ENCODE measurements at places on chromosomes 7 and 10.

DNA sequence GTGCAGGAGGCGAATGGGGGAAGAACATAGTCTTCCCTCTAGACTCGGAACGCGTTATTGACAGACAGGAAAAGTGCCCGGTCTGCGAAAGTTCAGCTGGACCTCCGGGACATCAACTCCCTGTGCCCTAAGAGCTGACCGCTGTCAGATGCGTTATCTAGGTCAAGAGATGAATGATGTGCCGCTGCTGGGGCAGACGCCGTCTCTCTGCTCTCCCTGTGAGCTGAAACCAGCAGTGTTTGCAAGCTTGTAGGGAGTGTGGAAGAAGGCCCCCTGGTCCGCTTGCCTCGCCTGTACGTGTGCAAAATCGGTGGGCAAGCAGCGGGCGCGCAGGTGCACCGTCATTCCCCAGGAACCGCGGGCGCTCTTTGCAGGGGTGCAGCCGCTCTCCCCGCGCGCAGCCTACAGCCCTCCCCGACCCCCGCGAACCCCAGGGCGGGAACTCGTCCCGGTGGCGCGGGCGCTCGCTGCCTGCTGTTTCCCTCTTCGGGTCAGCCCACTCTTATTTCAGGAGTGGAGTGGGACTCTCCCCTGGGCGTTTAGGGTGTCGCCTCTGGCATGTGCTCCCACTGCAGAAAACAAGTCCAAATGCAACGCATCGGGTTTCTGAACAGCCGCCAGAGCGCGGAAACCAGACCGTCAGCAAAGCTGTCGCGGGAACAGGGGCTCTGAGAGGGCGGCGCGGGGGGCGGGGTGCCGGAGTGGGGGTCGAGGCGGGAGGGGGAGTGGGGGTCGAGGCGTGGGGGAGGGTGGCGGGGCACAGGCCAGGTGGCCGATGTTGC is 1.8 kb upstream of the PFKFB3 start:
- peak; percentile 9 for DNase-seq

GRCh38 chr10:127153181-127153580 is 43.2 kb downstream of the INSYN2A start:
- no peak for DNase-seq

GRCh38 chr10:260819-261429 is 125.7 kb downstream of the ZMYND11 start:
- DNase-seq, result no peak

DNA sequence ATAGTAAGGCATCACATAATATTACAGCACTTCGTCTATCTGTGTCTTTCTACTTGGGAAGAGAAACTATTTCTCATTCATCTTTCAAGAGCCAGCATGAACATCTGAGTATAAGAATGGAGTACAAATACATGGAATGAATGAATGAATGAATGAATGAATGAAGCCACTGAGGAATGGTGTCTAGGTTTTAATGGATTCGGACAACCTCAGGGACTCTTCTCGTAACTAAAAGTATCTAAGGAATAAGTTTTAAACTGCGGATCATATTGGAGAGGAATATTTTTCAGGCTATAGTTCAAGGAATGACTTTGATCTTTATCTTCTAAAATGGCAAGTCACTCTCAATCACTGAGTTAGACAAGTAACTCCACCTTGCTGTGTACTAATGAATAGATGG is 199.0 kb downstream of the DOCK4 start:
- DNase-seq, result no peak

GRCh38 chr10:129965425-129965808 is 1.3 kb upstream of the EBF3 start:
- DNase-seq, result no peak

DNA sequence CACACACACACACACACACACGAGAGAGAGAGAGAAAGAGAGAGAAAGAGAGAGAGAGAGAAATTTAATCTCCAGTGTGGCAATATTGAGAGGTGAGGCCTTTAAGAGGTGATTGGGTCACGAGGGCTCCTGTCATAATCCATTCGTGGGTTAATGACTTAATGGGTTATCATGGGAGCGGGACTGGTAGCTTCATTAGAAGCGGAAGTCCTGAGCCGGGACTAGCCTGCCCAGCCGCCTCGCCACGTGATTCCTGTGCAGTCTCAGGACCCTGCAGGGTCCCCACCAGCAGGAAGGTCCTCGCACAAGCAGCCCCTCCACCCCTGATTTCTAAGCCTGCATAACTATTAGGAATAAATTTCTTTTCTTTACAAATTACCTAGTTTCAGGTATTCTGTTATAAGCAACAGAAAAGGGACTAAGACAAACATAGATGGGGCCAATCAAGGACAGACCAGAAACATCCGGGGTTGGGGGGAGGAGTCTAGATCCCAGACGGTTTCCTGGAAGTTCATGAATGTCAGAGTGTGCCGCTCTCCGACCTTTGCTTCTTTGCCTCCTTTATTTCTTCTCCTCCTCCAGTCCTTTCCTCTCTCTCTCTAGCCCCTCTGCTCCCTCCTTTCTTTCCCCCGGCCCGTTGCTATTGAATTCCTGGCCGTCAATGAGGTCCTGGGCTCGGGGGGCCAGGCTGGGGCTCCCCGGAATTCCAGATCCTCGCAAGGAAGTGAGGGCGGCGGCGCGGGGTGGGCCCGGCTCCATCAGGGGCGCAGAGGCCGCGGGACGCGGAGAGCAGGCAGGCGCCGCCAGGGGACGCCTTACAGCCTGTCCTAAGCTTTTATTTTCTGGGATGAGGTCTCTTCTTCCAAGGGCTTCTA is 146.8 kb downstream of the CYP26A1 start:
- DNase-seq, result no peak

GRCh38 chr7:69047151-69047754 is 551.0 kb upstream of the AUTS2 start:
- no peak for DNase-seq

DNA sequence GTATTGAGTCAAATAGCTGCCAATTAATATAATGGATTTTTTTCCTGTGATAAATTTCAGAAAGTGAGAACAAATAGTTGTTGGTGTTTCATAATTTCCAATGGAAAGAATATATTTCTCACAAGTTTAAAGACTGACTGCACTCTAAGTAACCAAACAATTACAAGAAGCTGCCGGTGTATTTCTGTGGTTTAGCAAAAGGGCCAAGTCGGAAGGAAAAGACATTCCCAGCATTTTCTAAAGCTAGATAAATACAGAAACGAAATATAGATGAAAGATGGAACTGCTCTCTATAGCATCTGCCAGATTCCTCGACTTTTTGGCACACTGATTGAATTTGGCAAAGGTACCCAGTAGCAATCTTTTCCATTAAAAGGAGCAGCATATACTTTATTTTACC is 92.7 kb upstream of the MKX start:
- DNase-seq, result no peak

DNA sequence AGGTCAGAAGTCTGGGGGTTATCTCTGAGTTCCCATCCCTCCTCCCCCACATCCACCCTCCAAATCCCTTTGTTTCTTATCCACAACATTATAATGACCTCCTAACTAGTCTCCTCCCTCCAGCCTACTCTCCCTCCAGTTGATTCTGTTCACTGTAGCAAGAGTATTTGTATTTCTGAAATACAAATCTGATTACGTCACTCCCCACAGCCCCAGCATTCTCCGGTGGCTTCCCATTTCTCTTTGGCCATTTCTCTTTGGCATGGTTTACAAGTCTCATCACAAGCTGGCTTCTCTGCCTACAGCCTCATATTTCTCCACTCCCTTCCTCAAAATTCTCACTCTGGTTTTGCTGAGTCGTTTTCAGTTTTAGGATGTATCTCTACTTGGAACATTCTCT is 24.6 kb upstream of the MRPS33 start:
- DNase-seq, result no peak

DNA sequence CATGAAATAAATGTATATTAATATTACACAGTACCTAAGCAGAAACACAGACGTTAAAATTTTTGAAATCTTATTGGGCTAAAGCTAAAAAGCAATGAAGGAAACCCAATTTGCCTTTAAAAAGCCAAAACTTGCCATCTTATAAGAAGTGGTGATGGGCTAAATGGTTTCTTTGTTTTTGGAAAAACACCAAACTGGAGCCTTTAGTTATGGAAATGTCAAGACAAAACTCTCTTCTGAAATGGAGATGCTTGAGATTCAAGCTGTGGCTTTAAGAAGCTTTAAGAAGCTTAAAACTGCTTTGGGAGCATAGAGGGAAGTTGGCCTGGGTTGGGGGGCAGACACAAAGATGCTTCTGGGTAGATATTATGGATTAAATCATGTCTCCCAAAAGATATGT is 277.0 kb downstream of the GFRA1 start:
- no peak for DNase-seq

GRCh38 chr10:60646966-60647796 is 131.1 kb upstream of the CDK1 start:
- DNase-seq, result no peak

DNA sequence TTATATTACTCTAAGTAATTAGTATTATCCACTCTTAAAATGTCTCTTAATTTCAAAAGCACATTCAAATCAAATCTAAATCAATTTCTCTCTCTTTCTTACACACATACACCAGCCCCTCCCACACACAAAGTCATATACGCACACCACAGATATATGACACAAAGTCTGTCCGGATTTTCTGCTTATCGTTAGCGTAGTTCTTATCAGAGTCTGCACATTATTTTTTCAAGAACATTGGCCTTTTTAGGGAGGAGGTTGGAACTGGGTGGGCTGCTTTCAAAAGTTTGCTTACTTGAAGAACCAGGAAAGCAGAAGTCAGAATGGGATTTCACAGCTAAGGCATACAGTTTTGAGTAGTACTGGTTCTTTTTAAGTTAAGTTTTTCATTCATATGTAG is 387.6 kb upstream of the CHRM2 start:
- no peak for DNase-seq

DNA sequence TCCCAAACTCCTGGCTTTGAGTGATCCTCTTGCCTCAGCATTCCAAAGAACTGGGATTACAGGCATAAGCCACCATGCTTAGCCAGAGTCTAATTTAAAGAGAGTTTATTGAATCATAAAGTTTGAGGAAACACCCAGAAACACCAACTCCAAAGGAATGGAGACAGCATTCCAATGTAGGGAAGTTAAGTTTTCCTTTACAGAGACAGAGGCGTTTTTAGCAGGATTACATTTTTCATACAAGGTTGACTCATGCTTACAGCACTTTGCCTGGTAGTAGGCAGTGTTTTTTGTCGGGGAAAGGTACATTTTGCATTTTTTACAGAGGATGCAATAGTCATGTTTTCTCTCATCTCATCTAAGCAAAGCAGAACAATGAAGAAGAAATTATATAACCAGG is 18.9 kb upstream of the OPN4 start:
- no peak for DNase-seq

GRCh38 chr10:79022565-79023230 is 46.1 kb upstream of the ZMIZ1 start:
- DNase-seq, result no peak

GRCh38 chr10:83165265-83165664 is 974.0 kb upstream of the GHITM start:
- DNase-seq, result no peak

DNA sequence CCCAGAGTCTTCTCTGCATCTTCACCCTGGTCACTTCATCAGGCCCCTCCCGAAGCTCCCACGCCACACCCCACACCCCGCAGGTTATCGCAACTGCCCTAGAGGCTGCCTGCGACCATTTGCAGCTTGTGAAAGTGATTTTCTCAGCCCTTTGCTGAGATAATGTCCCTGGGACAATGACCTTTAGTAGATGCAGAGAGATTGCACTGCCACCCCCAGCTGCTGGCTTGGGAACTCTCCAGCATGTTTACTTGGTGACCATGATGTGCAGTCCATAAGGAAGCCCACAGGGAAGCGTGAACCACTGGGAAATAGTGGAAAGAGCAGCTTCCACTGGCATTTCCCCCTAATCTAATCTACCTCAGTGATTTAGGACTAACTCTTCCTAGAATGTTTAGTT is 97.3 kb downstream of the WNT2 start:
- no peak for DNase-seq

- DNase-seq, result no peak
Measured at GRCh38 chr7:20113427-20114027, 103.7 kb downstream of the MACC1 start.

- DNase-seq, result no peak
Measured at GRCh38 chr10:115665549-115665948, 572.4 kb downstream of the ATRNL1 start.

DNA sequence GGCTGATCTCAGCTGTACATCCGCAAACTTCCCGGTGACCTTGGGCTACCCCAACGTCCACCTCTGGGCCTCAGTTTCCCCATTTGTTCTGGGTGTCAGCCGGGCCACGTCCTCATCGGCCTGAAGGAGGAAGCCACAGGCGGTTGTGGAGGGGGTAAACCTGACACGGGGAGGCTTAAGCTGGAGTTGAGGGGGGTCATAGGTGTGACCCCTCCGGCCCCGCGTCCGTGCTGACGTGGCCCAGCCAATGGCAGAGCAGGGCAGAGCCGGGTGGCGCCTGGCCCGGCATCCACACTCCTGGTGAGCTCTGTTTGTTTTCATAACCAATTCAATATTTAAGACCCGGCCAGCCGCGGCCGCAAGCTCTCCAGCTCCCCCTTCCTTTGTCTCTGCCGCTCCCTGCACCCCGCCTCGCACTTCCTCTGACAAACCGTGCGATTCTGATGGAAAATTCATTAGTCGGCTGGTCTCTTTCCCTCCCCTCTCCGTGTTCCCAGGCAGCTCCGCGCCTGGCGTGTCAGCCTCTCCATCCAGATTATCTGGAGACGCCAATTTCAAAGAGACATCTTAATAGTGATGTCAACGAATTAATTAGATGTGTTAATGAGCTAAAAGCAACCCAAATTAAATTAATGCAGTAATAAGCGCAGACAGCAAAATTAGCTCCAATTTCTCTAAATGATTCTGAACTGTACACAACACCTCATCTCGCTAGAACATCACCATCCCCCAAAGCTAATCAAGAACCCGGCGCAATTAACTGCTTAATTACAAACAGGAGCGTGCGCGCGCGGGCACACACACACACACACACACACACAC is 55.4 kb downstream of the MICALL2 start:
- no peak for DNase-seq

DNA sequence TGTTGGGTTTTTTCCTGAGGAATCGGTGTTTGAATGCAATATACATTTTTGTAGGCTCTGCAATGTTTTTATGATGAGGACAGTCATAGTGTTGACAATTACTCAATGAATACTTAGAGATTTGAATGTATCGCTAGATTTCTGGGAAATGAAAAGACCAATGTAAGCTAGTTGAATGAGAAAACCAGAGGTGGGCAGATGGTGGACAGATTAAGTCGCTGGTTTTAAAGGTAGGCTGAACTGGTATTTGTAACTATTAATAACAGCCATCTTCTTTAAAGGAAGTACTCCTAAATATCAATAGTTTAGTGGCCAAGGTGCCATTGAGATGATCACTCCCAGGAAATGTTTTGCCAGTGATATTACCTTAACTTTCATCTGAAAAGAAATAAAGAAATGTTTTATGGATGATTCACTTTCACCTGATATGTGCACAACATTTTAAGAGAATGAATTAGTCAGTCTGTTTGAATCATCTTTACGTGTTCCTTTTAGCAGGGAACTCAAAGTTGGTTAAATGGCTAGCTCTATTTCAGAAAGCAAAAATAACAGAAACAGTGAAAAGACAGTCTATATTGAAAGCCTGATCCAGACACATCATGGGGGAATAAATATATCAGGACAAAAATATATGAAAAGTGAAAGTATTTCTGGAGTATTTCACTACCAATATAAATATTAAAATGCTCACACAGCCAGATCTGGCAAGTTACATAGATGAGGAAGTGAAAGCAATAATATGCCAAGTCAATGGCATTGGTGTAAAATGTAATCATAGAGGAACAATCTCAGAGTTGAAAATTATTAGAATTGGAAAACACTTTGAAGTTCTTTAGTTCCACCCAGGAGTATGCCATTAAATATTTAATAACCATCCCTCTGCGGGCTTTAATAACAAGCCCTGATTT is 20.7 kb downstream of the MET start:
- no peak for DNase-seq

GRCh38 chr7:132842478-132842877 is 239.4 kb downstream of the CHCHD3 start:
- DNase-seq, result no peak

GRCh38 chr7:131111081-131111576 is 216.5 kb upstream of the MKLN1 start:
- DNase-seq, result no peak

All from stimulated activated CD8-positive, alpha-beta memory T cell treated with anti-CD3 and anti-CD28 coated beads, Interleukin-4, amount 100 ng/mL, for 1 hour (primary cell).